Choroid plexus epithelial cell (primary cell): ENCODE measurements at places on chromosomes 16 and 17.
A peak's percentile ranks its signal among the peaks of the same experiment; 100 is the strongest.

GRCh38 chr17:56821847-56822534 lies 11.7 kb downstream of the C17orf67 start:
- DNase-seq: no peak

- DNase-seq: peak; percentile 92
Observed at GRCh38 chr17:2282297-2282873, 21.2 kb downstream of the SMG6 start.

GRCh38 chr16:67215706-67216105 lies 11.2 kb upstream of the TMEM208 start:
- DNase-seq: no peak

DNA sequence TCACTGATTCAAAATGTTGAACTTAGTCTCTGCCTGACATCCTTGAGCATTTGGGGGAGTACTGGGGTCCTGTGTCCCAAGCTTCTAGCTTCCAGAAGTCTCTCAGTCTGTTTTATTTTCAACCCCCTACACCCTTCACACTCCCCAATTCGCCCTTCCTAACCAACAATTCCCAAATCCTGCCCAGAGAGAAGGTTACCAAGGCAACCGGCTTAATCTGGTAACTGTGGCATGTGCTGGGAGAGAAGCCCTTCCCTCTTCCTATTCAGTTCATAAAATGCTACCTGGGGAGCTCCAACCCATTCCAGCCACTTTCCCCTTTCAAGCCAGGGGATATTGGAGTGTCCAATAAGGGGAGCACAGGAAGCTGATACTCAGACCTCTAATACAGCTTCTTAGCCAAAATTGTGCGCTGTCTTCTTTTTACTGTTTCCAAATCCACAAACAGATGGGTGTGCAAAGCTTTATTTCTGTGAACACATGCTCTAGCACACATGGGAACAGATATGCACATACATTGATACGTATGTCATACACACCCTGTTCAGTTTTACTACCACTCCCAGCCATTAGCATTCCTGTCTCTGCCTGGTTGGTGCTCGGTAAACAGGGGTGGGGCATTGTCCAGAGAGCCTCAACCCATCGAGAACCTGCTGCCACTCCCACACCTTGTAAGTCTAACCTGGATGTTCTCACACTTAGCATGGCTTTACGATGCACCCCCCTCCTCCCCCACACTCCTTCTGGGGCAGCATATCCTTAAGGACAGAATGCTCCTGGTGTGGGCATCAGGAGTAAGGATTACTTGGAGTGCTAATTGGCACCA lies 1.1 kb upstream of the RAPGEFL1 start:
- DNase-seq: no peak

DNA sequence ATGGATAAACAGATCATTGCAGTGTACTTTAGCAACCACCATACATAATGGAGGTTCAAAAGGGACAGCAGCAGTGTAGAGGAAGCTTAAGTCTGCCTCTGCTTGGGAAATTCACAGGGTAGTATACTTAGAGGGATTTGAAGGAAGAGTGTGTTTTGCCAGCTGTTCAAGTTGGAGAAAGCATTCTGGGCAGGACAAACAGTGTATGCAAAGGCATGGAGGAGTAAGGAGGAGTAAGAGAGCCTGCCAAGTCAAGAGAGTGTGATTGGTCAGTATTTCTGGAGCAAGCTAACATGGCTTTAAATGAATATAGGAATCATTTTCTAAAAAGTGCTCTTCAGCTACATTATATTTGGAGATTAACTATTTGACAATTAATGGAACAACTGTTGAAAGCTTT lies 22.9 kb upstream of the PHAF1 start:
- peak; percentile 34 for DNase-seq

GRCh38 chr17:28545787-28546415 lies 6.5 kb downstream of the UNC119 start:
- DNase-seq: no peak

- DNase-seq: no peak
Observed at GRCh38 chr17:28112181-28112580, 69.7 kb downstream of the NLK start.

DNA sequence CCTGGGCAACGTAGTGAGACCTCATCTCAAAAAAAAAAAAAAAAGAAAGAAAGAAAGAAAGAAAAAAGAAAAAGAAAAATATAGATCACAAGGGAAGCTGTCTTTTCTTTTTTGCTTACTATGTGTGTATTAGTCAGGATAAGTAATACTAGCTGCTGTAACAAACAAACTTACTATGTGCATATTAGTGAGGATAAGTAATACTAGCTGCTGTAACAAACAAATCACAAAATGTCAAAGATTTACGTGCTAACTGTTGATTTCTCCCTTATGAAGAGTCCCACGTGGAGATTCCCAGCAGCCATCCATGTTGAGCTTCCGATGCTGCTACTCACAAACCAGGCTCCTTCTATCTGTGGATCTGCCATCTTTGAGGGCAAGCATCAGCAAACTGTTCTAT lies 31.7 kb upstream of the KDM8 start:
- DNase-seq: no peak

GRCh38 chr17:32197987-32198386 lies 55.7 kb downstream of the RHOT1 start:
- DNase-seq: no peak
